ENCODE measurements at places on chromosomes 5 and 9.

- no peak for DNase-seq
Measured at GRCh38 chr5:169748174-169748573, 111.1 kb downstream of the DOCK2 start.

DNA sequence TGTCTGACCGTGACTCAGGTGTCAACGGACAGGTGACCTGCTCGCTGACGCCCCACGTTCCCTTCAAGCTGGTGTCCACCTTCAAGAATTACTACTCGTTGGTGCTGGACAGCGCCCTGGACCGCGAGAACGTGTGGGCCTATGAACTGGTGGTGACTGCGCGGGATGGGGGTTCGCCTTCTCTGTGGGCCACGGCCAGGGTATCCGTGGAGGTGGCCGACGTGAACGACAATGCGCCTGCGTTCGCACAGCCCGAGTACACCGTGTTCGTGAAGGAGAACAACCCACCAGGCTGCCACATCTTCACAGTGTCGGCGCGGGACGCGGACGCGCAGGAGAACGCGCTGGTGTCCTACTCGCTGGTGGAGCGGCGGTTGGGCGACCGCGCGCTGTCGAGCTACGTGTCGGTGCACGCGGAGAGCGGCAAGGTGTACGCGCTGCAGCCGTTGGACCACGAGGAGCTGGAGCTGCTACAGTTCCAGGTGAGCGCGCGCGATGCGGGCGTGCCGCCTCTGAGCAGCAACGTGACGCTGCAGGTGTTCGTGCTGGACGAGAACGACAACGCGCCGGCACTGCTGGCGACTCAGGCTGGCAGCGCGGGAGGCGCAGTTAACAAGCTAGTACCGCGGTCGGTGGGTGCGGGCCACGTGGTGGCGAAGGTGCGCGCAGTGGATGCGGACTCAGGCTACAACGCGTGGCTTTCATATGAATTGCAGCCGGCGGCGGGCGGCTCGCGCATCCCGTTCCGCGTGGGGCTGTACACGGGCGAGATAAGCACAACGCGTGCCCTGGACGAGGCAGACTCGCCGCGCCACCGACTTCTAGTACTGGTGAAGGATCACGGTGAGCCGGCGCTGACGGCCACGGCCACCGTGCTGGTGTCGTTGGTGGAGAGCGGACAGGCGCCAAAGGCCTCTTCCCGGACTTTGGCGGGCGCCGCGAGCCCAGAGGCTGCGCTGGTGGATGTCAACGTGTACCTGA is 1.8 kb downstream of the PCDHA11 start:
- DNase-seq: no peak

DNA sequence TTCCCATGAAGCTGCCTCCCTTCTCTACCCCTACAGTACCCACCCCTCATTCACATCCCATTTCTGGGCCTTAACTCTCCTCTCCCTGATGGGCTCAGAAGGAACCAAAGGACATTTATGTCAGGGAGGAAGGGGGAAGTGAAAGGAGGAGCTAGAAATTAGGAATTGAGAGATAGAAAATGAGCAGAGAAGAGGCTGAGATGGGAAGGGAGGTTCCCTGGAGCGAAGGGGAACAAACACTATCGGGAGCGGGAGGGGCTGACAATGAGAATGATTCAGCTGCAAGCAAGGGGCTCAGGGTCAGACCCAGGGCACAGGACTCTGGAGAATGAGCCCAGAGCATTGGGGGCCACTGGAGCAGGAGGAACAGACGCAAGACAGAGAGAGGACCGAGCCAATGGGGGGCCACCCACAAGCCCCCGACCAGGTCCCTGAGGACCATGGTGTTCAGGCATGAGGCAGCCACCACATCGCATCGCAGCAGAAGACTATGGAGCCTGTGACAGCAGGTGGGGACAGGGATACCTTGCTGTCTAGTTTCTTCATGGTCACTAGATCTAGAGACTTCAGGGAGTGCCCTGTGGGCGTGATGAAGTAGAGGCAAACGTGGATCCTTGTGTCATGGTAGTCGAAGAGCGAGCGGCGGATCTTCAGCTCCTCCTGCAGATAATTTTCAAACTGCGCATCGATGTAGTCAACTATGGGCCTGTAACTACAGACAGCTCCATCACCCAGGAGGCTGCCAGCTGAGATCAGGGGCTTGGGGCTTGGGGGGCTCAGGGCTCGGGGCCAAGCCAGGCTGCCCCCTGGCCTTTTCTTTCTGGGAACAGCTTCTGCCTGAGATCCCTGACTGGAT is 13.6 kb downstream of the SEPTIN8 start:
- DNase-seq: no peak

DNA sequence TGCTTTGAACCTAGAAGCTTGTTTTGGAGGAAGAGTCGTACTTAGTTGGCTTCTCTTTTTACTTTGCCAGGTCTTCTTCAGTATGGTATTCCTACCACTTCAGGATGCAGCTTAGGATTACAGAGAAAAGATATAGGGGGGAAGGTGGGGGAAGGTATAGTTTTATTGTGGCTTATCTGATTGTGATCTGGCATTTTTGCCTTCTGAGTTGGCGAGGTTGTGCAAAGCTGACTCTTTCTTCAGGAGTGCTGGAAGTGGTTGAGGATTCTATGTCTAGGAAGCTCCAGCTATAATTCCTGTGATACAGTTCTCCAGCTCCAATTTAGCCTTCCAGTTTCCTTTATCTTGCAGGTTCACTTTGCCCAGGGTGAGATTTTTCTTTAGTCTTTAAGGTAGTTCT is 7.0 kb downstream of the CDC42SE2 start:
- DNase-seq: no peak

DNA sequence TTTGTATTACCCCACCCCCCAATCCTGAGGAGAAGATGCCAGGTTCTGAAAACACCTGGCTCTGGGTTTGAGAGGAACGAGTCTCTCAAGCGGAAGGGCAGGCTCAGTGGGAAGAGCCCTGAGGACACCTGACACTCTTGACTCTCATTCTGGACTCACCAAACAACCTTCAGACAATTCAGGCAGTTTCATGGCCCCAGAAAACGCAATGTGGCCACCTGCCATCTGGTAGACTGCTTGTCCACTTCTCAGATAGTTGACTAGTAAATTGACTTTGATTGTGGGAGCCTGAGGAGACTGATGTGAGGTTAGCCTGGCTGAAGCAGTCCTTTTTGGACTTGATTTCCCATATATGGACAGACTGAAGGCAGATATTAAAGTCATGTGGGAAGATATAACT is 117.5 kb upstream of the FSTL4 start:
- no peak for DNase-seq

DNA sequence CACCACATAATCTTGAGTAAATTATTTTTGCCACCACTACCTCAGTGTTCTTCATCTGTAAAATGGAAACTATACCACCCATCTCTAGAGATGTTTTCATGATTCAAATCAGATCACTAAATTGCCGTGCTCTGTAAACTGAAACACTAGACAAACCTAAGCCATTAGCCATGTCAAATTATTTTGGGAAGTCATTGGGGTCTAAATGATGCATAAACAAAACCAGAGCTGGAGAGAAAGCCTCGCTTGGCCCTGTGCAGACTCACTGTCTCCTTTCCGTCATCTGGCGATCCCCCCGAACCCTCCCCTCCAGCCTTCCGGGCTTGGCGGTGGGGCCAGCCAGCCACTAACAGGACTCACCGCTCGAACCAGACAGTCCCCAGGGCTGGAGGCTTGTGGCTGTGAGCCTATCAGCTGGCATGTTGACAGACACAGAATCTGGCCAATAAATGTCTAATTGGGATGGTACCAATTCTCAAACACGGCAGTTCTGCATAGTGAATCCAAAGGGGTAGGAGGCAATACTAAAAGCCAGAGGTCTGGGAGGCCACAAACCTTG is 256.5 kb downstream of the SEC61B start:
- no peak for DNase-seq

DNA sequence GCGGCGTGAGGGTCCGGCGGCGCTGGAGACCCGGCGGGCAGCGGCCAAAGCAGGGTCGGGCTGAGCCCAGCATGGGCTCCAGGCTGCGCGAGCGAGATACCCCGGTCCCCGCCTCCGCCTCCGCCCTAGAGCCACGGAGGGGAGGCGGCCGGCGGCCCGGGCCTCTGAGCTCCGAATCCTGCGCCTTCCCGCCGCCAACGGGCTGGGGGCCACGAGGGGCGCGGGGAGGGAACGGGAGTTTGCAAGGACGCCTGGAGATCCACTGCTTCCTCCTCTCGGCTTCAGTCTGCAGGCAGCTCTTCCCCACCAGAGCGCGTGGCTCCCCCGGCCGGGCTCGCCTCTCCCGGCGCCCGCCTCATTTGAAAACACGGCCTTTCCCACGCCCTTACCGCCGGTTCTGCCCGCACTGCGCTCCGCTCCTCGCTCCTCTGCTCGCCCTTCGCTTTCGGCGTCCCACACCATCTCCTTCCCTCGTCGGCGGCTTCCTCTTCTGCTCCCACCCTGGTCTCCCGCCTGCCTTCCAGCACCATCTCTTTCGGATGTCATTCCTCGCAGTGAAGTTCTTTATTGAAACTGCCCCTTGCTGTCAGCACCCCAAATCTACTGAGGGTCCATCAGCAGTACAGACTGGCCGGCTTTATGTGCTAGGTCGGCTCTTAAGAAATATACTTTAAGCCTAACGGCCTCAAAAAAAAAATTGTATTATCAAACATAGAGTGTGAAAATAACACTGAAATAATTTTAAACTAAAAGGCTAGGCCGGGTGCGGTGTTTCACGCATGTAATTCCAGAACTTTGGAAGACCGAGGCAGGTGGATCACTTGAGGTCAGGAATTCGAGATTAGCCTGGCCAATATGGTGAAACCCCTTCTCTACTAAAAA is 105.0 kb upstream of the FAM120A start:
- DNase-seq: no peak

GRCh38 chr9:131260751-131261452 is 15.4 kb downstream of the FAM78A start:
- no peak for DNase-seq

GRCh38 chr9:79256691-79257213 is 315.0 kb upstream of the TLE4 start:
- DNase-seq: no peak

DNA sequence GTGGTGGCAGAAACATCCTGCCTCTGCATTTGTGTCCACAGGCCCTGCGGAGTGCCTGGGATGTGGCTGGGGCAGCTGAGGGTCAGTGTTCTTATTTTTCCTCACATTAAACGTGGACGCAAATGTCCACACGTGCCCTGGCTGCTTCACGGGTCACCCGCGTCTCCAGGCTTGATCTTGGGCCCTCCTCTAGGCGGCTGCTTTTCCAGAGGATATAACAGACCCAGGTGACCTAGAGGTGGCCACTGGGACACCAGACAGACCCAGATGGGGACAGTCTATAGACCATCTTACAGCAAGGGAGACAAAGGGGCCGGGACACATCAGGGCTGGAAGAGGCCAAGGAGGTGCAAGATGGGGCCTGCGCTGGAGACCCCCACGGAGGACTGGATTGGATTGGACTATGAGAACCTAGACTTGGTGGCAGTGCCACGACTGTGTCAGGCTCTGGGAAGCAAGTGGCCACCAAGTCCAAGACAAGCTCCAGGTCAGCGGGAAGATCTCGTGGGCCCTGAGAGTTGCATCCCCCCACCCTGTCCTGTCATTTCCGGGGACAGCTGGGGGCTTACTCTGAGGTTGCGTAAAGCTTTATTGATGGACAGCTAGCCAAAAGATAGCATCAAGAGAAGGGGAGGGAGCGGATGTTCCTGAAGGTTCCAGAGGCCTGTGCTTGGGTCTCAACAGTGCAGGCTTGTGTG is 6.9 kb downstream of the WNK2 start:
- no peak for DNase-seq

Data from COLO829 (cell line).